Thyroid gland (tissue), 4 donors: ENCODE measurements at places on chromosomes 4 and X.

- no peak overlapping the region for H3K4me3 ChIP-seq
- H3K27me3 ChIP-seq, result no peaks in the 10 kb centered on the region
- H3K4me1 ChIP-seq, result no peaks in the 10 kb centered on the region
- no peak overlapping the region for H3K27ac ChIP-seq
- H3K36me3 ChIP-seq, result no peaks in the 10 kb centered on the region
- DNase-seq, result no peak
These were observed 161.3 kb downstream of the ATP10D start for GRCh38 chr4:47646372-47646771.

DNA sequence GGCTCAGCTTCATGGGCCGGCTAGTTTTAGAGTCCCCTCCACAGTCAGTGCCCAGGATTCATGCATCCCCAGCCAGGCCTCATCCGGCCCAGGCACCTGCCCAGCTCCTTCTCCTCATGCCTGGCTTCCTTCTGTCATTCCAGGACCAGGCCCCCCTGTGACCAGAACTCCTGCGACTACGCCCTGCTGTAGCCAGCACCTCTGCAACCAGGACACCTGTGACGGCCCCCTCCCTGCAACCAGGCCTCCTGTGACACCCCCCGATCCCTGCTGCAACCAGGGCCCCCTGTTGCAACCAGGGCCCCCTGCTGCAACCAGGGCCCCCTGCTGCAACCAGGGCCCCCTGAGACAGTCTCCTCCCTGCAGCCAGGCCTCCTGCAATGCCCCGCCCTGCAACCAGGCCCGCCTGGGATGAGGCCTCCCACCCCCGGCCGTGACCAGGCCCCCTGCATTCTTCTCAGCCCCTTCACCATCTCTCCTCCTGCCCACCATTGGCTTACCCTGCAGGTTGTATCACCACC is 46.8 kb downstream of the HTRA3 start:
- H3K4me1 ChIP-seq, result peaks cover 43% of the 10 kb centered on the region
- H3K27me3 ChIP-seq, result no peaks in the 10 kb centered on the region
- H3K27ac ChIP-seq, result peak overlapping the region; percentile 88
- no peaks in the 10 kb centered on the region for H3K36me3 ChIP-seq

- H3K27ac ChIP-seq, result no peak overlapping the region
- H3K4me3 ChIP-seq, result no peak overlapping the region
- H3K4me1 ChIP-seq, result no peaks in the 10 kb centered on the region
- H3K27me3 ChIP-seq, result no peaks in the 10 kb centered on the region
- H3K36me3 ChIP-seq, result no peaks in the 10 kb centered on the region
- DNase-seq, result no peak
These were observed 9.5 kb upstream of the BMP2K start for GRCh38 chr4:78766650-78767049.

- no peaks in the 10 kb centered on the region for H3K36me3 ChIP-seq
- no peaks in the 10 kb centered on the region for H3K27me3 ChIP-seq
- no peaks in the 10 kb centered on the region for H3K4me1 ChIP-seq
- H3K4me3 ChIP-seq, result no peak overlapping the region
- H3K27ac ChIP-seq, result no peak overlapping the region
These were observed 64.7 kb upstream of the TNIP3 start for GRCh38 chr4:121228848-121229247.

DNA sequence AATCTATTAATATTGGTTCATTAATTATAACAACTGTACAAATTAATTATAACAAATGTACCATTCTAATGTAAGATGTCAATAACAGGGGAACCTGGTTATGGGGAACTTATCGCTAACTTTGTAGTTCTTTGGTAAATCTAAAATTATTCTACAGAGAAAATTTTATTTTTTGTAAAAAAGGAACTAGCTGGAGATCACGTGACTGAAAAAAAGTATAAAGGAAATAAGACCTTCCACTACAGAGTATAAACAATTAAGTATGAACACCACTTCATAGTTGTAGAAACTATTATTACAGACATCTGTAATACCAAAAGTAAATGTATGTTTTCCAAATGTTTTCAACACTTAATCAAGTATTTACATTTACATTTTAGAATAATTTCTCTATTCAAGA is 77.9 kb upstream of the DKK2 start:
- H3K4me1 ChIP-seq, result no peaks in the 10 kb centered on the region
- no peak overlapping the region for H3K27ac ChIP-seq
- H3K4me3 ChIP-seq, result no peak overlapping the region
- H3K36me3 ChIP-seq, result no peaks in the 10 kb centered on the region
- no peaks in the 10 kb centered on the region for H3K27me3 ChIP-seq

DNA sequence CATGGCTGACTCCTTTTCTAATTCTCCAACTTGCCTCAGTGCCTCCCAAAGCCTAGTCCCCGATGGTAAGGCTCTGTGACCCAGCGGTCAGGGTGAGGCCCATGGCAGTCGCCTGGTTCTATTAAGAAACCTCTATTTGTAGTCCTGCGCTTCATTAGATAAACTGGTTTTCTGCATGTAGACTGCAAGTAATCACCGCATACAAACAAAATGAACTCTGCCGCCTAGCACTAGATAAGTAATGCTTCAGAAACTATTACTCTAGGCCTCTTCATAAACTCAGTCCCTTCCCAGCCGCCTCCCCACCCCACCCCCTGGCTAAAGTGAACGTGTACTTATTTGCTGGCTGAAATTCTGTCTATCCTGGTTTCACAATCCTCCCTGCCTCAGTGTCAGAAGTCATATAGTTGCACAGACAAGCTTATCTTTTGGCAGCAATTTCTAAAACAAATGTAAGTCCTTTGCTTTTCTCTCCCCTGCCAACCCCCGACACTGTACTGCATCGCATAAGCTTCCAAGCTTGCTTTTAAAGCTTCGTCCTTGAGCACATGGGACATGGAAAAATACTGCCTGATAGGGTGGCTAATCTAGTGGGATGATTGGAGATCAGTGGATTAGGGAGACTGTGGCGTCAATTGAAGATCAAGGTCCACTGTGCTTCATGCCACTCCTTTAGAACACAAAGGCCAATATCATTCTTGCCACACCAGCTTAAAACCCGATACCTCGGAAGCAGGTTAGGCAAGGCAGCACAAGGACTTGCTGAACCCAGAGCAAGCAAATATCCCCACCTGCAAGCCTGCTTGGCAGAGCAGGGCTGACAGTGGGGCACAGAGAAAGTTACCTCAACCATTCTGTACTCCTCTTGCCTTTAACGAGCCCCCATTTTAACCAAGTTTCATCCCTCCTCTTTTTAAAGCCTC is 125.8 kb downstream of the IRF2 start:
- H3K27ac ChIP-seq, result peak overlapping the region; percentile 69
- H3K4me3 ChIP-seq, result no peak overlapping the region
- no peaks in the 10 kb centered on the region for H3K27me3 ChIP-seq
- H3K36me3 ChIP-seq, result no peaks in the 10 kb centered on the region
- DNase-seq, result no peak

DNA sequence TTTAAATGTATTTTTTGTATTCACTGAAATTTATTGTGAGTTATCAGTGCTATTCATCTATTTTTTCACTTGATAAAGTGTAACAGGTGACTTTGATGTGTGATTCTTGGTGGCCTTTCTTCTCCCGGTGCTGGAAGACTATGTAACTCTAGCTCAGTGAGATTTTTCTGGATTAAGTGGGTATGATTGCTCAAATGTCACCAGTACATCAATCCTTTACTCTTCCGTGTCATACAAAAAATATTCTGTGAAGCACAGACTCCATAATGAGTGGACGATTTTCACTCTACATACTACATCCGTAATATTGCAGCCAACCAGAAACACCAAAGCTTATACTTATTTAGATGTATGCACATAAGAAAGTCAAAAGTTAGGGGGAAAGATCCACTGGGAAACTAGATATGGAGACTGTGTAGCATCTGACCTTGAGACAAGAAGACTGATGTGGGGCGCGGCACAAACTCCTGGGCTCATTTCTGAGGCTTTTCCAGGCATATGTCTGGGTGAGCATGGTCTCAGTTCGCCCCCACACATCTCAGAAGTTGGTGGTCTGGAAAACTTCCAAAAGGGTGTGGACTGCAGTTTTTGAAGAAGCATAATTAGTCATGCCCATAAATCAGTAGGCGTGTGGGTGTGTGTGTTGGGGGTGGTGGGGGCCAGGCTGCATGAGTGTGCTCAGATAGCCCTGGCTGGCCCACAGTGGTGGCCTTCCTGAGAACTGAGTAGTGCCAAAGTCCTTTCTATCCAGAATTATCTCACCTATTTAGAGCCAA is 53.9 kb upstream of the TENM3 start:
- no peaks in the 10 kb centered on the region for H3K4me1 ChIP-seq
- DNase-seq, result no peak
- no peaks in the 10 kb centered on the region for H3K36me3 ChIP-seq
- H3K4me3 ChIP-seq, result no peak overlapping the region
- H3K27ac ChIP-seq, result no peak overlapping the region

DNA sequence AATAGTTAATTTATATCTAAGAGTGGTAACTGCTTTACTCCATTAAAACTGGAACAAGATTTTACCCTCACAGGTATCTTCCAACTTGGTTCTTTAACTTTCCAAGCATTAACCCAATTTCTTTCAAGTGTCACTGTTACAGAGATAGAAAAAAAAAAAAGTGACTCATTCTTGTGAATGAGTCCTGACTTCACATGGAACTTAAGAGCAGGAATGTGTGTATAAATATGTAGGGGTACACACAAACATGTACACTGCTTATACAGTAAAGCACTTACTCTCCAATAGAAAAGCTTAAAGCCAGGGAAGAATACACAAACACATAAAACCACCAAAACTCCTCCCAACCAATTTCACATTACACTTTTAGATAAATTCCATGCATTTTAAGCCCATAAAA is 38.8 kb downstream of the TAPT1 start:
- no peak overlapping the region for H3K27ac ChIP-seq
- H3K4me1 ChIP-seq, result no peaks in the 10 kb centered on the region
- H3K36me3 ChIP-seq, result peaks cover 24% of the 10 kb centered on the region

DNA sequence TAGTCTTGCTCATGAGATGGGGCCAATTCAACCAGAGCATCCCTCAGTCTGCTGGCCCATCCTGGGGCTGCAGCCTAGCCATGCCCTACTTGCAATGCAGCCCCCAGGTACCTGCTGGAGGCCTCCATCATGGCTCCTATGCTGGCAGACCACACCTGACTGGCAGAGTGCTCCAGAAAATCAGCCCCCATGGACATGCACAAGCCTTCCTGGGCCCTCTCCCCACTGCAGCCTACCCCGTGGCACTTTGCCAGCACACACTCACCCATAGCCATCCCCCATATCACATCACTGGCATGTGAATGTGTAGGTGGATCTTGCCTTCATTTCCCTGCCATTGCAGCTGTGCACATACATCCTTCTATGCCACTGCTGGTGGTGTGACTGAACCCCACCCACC is 381.8 kb downstream of the UBE2NL start:
- no peak for DNase-seq
- no peak overlapping the region for H3K27ac ChIP-seq
- H3K36me3 ChIP-seq, result no peaks in the 10 kb centered on the region
- H3K4me1 ChIP-seq, result no peaks in the 10 kb centered on the region

DNA sequence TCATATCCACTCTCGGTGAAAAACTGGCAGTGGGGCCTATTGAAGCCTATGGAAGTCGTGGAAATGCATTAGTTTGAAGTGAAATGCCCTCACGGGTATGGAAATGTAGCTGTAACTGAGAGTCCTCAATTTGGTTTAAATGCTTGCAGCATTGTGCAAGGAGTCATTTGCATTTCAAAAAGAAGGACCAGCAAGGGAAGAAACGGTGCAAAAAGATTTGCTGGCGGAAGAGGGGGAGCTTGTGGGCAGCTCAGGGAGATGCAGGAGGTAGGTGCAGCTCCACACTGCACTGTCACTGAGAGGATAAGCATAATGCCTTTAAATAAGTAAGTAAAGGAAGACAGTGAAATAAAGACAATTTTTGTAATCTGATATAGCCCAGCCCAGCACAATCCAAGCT is 400.4 kb upstream of the DIPK2B start:
- no peaks in the 10 kb centered on the region for H3K27me3 ChIP-seq
- H3K36me3 ChIP-seq, result no peaks in the 10 kb centered on the region
- H3K27ac ChIP-seq, result no peak overlapping the region
- no peaks in the 10 kb centered on the region for H3K4me1 ChIP-seq
- H3K4me3 ChIP-seq, result no peak overlapping the region
- no peak for DNase-seq

- DNase-seq, result no peak
- no peaks in the 10 kb centered on the region for H3K27me3 ChIP-seq
These were observed 170.5 kb downstream of the CDS1 start for GRCh38 chr4:84753321-84753972.

- no peaks in the 10 kb centered on the region for H3K27me3 ChIP-seq
- H3K4me1 ChIP-seq, result no peaks in the 10 kb centered on the region
- DNase-seq, result no peak
- no peak overlapping the region for H3K27ac ChIP-seq
These were observed 188.9 kb downstream of the ENOX2 start for GRCh38 chrX:130714135-130714534.

- no peaks in the 10 kb centered on the region for H3K27me3 ChIP-seq
- peak overlapping the region; percentile 3 for H3K27ac ChIP-seq
- H3K4me3 ChIP-seq, result no peak overlapping the region
- DNase-seq, result peak; percentile 8
- no peaks in the 10 kb centered on the region for H3K36me3 ChIP-seq
- H3K4me1 ChIP-seq, result no peaks in the 10 kb centered on the region
These were observed 26.7 kb upstream of the C1QTNF7 start for GRCh38 chr4:15400981-15401671.

- no peak for DNase-seq
- H3K27me3 ChIP-seq, result no peaks in the 10 kb centered on the region
- H3K4me1 ChIP-seq, result no peaks in the 10 kb centered on the region
- no peak overlapping the region for H3K4me3 ChIP-seq
These were observed 71.2 kb downstream of the BEND2 start for GRCh38 chrX:18149454-18149853.

DNA sequence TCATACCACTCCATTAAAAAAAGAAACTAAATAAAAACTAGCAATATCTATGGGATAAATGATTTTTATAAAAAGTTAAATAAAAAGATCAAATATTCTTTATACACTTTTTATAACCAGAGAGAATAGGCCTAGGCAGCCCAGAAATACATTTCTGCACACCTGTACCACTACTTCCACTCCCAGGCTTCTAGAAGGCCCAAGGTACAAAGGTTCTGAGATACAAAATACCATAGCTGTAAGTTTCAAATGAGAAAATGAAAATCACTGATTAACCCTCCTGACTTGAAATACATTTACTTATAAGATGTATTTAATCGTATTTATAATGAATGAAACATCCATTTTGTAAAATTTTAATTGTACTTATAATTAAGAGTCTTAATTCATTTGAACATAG is 226.5 kb upstream of the MAB21L2 start:
- DNase-seq, result no peak
- no peak overlapping the region for H3K27ac ChIP-seq
- no peaks in the 10 kb centered on the region for H3K36me3 ChIP-seq
- no peaks in the 10 kb centered on the region for H3K27me3 ChIP-seq

DNA sequence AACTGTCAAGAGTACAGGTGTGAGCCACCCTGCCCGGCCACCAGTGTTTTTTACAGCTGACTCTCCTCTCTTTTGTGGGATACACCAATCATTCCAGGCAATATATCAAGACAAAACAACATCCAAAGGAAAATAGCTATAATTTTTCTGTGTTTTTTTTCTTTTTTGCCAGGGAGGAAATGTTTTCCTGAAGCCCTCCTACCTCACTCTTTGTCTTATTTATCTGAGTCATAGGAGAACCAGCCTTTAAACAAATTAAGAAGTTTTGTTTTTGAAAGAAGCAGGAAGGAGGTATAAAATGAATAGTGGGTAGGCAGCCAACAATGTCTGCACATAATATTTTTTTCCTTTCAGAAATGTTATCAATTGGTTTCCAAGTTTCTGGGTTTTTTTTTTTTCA is 493.9 kb downstream of the CCSER1 start:
- H3K27ac ChIP-seq, result no peak overlapping the region
- H3K4me1 ChIP-seq, result no peaks in the 10 kb centered on the region
- no peak for DNase-seq
- H3K36me3 ChIP-seq, result no peaks in the 10 kb centered on the region
- H3K27me3 ChIP-seq, result no peaks in the 10 kb centered on the region
